NCI-H187 treated with DMSO at 0.1 percent for 48 hours (cell line): ENCODE measurements at places on chromosomes 1 and 21.

GRCh38 chr1:54485416-54485815, 62.6 kb upstream of the ACOT11 start:
- no peak for DNase-seq

GRCh38 chr1:220430586-220430985, 97.3 kb upstream of the MARK1 start:
- DNase-seq, result no peak

DNA sequence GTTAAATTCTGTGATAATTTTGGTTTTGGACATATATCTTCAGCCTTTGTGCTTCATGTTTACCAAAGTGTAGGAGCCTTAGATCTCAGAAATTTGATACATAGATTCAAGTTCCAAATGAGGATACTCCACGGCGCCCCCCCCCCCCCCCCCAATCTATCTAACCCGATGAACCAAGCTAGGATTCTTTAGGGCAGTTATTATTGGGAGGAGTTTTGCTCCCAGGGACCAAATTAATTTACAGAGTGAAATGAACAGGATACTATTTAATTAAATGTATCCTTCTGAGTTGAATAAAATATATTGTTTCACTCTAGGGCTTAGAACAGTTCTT, 3.2 kb downstream of the USP25 start:
- no peak for DNase-seq

GRCh38 chr1:155093911-155094621, 15.4 kb downstream of the EFNA3 start:
- DNase-seq, result no peak

GRCh38 chr1:91555821-91556531, 55.3 kb downstream of the CDC7 start:
- DNase-seq, result no peak

- no peak for DNase-seq
Observed at GRCh38 chr1:10263450-10264082, 53.2 kb downstream of the KIF1B start.

DNA sequence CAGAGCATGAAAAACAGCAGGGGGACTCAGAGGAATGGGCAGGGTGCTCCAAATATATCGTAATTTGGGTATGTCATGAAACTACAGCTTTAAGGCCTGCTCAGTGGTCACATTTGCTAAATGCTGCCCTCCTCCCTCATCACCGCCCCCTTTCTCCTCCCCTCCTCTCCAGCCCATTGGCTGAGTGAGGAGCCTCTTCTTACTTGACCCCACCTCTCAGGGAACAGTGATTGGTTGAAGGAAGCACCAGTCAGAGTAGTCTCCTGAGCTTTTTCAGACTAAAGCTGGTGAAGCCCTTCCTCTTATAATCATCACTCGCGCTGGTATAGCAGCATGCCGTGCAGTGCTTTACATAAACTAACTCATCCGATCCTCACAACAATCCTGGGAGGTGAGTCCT, 10.0 kb upstream of the TTC39A start:
- no peak for DNase-seq

DNA sequence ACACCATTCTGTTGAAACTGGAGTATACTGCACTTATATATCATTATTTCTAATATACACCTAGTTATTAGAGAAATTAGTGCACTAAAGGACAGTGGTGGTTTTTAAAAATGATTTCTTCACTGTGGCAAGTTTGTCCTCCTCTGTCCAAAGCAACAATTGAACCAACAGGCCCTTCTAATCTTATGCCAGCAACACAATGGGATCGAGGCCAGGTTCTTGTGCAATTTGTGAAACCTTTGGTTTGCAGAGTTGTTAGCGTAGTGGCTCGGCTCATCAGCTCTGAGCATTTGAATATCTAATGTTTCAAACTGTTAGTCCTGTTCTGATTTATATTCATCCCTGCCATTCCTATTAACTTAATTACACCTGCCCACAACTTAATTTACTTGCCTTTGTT, 9.9 kb upstream of the LRRC39 start:
- no peak for DNase-seq

- no peak for DNase-seq
Observed at GRCh38 chr21:19853709-19854575, 1144.3 kb upstream of the NCAM2 start.

GRCh38 chr21:36544545-36544944, 64.6 kb upstream of the CLDN14 start:
- no peak for DNase-seq

GRCh38 chr1:176512966-176513365, 50.0 kb downstream of the PAPPA2 start:
- DNase-seq, result no peak

DNA sequence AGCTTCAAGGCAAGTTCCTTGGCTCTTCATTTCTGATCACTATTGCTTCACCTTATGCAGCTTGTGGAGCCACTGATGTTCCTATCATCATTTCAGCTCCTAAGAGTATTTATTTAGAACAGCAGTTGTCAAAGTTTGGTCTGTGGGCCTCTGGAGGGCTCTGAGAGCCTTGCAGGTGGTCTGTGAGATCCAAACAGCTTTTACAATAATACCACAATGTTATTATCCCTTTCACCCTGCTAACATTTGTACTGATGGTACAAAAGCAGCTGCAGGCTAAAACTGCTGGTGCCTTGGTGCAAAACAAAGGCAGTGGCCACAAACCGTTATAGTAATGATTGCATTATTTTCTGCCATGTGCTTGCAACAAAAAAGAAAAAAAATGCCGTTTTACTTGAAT, 33.8 kb downstream of the PATJ start:
- DNase-seq, result no peak

- no peak for DNase-seq
Observed at GRCh38 chr1:185396126-185396525, 79.1 kb upstream of the IVNS1ABP start.

- no peak for DNase-seq
Observed at GRCh38 chr21:31343680-31344480, at the start of gene TIAM1. TIAM1 (minus strand) TSS chr21:31344261; CDS start chr21:31266972, 77,289 bp downstream.

DNA sequence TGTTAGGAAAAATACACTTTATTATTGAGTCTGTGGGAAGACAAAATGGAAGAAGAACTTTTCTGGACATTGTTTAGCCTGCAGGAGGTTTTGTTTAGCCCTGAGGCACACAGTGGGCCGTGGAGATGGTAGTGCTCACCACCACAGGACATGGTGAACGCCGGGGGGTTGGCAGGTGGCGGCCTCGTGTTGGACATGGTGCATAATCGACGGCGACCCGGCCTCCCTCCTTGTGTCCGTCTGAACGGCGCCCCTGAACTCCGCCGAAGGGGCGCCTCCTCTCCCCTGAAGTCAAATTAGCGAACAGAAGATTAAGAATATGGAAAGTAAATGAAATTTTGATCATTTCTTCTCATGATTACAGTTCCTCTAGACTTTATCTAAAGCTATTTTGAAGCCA, 126.4 kb downstream of the PCBP3 start:
- no peak for DNase-seq

DNA sequence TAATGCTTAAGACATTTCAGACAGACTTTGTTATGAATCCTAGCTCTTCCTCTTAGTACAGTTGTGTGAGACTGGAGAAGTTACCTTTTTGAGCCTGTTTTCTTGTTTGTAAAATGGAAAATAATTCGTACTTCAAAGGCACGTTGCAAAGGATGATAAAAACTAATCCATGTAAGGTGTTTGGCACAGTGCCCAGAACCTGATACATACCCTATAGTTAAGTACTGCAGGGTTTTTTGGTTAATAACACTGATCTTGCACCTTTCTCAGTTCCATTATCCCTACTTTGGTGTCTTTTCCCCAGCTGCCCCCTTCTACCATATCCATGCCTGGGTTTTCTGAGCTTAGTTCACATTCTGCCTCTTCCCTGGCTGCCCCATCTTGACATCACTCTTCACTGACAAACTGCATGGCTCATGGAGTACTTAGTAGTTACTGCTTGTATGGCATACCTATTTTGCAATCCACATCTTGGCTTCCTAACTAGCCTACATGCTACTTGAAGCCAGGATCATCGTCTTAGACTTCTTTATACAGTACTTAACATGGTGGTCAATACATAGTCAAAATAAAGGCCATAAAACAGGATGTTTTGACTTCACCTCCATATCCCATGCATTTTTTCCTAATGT, 10.1 kb downstream of the CCDC185 start:
- DNase-seq, result no peak

DNA sequence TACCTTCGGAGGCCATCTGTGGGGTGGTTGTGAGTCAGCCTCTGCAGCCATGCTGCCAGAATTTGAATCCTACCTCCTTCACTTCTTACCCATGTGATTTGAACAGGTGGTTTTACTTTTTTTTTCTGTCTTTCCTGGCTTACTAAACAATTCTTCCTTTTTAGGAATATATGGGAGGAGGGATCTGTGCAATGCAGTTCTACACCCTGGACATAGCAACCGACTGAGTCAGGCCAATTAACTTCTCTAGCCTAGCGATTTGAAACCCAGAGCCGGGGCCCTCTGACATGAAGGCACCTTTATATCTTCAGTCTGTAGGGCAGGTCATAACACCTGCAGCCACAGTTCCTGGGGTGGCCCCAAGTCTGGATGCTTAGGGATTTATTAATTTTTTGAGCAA, 83.6 kb downstream of the ST6GALNAC3 start:
- DNase-seq, result no peak

DNA sequence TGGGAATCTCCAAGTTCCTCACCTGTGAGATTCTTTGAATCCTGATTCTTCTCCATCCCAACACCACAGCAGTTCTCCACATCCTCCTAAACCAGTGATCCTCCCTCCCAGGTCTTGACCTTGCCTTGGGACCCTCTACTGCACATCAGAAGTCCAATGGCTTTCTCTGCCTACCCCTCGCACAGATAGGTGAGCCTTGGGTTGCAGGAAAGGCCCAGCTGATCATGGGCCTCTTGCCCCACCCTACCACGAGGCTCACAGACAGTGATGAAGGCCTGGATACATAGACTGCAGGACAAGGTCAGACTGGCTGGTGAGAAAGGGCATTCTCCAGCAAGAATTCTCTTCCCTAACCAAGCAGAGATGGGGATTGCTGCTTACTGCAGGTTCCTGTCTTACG, 825 bp downstream of the FABP3 start:
- DNase-seq, result no peak

DNA sequence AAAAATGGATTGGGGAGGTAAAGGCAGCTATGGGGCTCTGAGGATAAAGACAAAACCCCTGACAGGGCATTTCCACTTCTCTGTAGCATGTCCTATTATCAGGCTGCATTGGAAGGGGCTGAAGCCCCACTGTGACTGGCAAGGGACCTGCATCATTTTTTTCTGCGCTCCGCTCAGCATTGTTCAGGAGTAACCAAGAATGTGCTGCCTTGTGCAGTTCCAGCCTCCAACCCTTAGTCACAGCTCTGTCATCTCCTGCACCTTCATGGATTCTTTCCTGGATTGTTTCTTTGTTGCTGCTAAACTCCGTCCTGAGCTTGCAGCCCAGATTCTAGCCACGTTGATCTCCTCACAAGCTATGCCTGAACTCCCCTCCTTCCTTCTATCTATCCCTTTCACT, 37.4 kb downstream of the SERTAD4 start:
- no peak for DNase-seq

- no peak for DNase-seq
Observed at GRCh38 chr1:203456577-203456976, 19.0 kb upstream of the PRELP start.

- DNase-seq, result peak; percentile 67
Observed at GRCh38 chr1:109185990-109186732, 27.6 kb upstream of the SARS1 start.

- no peak for DNase-seq
Observed at GRCh38 chr1:39788758-39789570, at the start of gene BMP8B. BMP8B (minus strand) TSS chr1:39788865; CDS start chr1:39788485, 380 bp downstream.

DNA sequence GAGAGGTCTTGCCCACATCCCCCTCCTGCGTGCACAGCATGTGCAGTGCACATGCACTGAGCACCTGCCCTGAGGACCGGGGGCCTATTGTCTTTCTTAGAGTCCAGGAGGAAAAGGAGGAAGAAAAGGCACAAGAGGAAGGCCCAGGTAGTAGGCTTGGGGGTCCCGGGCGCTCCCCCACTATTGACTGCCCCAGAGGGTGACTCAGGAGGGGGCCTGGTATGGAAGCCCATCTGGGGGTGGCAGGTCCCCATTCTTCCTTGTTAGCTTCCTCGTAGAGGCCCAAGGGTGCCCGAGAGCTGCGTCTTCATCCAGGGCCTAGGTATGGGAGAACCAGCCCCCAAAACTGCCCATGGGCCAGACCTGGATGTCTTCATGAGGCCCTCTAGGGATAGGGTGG, 4.1 kb upstream of the SMYD3 start:
- DNase-seq, result no peak

DNA sequence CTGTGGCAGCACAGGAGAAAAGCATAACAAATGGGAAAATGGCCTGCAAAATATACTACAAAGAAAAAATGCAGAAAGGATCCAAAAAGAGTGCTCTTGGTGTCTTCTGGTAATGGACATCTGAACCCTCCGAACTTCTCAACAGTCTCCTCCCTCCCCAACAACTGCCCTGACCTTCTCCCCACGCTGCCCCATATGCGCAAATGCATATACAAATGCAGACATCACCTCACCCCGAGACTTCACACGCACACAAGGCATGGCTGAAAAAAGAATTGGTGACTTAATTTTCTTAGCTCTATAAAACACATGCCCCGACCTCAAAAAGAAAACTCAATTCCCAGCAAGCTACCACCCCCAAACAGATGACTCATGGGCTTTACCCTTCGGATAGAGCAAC, 8.4 kb downstream of the KCND3 start:
- DNase-seq, result no peak

DNA sequence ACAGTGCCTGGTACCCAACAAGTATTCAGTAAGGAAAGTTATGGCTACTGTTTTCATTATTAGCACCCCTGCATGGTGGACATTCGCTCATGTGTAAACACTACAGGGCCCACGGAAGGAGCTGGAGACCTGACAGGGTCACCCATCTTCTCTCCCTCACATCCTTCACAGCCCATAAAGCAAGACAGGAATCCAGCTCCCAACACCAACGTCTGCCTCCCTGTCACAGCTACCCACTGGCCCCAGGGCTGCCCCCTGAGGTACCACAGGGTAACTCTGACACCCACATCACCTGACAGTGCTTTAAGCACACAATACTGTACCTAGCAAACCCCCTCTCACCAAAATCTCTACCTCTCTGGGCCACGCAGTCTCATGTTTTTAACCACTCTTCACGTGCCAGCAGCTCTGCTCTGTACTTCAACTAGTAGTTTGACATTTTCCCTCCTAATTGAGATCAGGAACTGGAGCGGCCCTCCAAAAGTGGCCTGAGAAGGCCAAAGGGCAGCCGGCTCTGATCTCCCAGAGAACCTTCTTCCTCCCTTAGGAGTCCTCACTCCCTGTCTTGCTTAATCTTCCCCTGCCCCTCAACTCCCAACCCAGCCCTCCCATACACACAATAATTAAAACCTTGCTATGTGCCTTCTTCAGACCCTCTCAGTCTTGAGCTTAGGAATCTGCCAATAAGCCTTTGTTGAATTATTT, 76.8 kb downstream of the CD34 start:
- DNase-seq, result no peak

GRCh38 chr1:220321758-220322157, 49.5 kb upstream of the RAB3GAP2 start:
- DNase-seq, result no peak

DNA sequence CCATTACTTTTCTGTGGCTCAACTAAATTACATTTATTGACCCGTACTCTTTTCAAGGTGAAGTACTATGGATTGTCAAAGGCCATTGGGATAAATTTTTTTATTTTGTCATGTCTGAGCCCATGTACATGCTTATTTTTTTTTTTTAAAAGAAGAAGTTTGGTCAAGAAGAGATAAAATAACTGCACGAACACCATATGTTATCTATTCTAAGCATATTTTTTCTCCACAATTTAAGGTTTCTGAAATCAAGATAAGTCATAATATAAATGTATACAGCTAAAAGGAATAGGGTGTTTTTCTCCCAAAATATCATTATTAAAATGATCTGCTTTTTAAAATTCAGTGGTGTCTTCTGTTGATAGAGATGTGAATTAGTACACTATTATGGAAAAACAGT, 35.0 kb upstream of the SH2D1B start:
- DNase-seq, result no peak

GRCh38 chr1:12617901-12618660, at the start of gene DHRS3:
DHRS3 (minus strand) TSS chr1:12618210; CDS start chr1:12617348, 862 bp downstream.
- DNase-seq, result no peak
